ENCODE measurements at places on chromosomes 1 and 21.
A peak's percentile ranks its signal among the peaks of the same experiment; 100 is the strongest.

DNA sequence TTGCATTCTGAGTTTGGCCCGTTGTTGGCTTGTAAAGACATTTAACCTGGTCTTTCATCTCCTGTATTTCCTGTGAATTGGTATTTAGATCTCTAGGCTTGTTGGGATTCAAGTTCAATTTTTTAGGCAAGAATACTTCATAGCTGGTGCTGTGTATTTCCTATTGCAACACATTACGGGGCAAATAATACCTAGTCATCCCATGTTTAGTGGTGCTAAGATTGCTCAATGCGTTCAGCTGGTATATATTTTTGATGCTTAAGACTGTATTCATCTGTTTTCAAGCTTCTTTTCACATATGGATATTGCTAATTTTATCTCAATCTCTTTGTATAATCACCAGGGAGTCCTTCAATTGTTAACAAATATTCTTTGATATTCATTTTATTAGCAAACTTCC lies 87.5 kb upstream of the ZBTB18 start:
- DNase-seq: no peak

DNA sequence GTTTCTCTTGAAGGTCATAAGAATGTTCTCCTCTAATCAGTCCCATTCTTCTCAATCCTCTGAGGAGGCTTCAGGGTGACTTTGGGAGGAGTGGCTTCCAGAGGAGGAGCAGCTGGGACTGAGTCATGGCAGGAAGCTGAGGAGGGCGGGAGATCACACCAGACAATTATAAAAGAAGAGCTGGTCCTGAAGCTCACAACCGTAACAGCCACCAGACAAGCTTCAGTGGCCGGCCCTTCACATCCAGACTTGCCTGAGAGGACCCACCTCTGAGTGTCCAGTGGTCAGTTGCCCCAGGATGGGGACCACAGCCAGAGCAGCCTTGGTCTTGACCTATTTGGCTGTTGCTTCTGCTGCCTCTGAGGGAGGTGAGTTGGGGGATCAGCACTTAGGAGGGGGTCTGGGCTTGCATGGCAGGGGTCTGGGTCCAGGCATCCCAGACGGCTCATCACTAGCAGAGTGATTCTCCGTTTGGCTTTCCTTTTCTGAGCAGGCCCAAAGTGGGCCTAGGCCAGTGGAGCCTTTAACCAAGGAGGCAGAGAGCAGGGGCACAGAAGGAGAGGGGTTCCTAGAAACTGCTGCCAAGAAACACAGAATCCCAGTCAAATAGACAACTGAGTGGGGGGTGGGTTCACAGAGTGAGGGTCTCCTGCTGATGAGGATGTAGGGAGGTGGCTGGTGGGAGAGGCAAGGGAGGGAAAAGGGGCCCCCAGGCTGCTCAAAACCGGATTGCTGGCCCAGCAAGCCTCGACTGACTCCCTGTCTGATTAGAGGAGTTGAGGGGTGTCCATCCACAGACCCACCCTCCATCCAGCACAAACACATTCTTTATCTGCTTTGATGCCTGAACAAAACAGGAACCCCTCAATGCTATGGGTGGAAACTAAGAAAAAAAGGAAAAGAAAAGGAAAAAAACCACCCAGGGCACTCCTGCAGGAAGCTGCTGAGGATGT lies at the start of gene ECM1:
TSS of gene ECM1 (plus strand) at position 198 of the 953 bp plus-strand sequence. CDS start at position 299, 101 bp downstream.
- DNase-seq: no peak

- no peak for DNase-seq
Observed at GRCh38 chr1:4310396-4310923, 343.9 kb upstream of the AJAP1 start.

DNA sequence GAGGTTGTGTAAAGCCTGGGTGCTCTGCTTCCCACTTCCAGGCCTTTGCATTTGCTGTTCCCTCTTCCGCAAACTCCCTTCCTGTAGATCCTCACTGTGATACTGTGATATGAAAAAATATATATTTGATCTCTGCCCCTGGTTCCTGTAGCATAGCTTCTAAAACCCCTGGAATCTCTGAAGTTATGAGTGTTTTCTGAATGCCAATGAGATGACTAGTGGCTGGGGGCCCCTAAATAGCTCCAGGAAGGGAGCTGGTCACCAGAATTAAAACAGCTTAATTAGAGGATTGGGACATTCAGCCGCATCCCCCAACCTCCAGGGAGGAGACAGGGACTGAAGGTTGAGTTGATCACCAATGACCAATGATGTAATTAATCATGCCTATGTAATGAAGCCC lies 21.9 kb downstream of the DUSP10 start:
- no peak for DNase-seq

DNA sequence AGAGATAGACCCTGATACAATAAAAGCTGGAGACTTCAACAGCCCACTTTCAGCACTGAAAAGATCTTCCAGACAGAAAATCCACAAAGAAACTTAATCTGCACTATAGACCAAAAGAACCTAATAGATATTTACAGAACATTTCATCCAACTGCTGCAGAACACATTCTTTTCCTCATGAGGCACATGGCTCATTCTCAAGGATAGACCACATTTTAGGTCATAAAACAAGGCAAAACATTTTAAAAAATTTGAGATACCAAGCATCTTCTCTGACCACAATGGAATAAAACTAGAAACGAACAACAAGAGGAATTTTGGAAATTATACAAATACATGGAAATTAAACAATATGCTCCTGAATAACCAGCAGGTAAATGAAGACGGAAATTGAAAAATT lies 15.0 kb upstream of the IL20 start:
- no peak for DNase-seq

DNA sequence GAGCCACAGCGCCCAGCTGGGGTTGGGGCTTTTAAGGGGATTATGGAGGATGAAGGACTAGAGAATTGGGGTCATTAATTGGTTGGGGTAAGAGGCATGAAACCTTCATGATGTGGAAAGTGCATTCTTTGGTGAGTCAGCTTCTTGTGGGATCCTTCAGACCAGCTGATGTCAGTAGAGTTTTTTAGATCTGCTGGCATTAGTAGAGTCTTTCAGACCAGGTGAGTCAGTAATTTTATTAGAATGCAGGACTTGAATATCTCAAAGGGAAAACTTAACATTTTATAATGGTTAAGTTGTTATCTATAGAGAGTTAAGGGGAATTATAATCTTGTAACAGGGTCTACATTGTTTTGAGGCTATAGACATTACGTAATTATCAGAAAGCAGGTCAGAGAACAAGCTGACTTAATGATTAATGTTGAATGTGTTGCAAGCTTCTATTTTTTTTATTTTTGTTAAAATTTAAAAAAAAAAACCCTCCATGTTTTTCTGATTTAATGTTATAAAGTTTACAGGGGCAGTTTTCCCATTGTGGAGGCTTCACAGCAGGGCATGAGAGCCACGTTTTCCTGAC lies 160.9 kb upstream of the FMN2 start:
- DNase-seq: no peak

DNA sequence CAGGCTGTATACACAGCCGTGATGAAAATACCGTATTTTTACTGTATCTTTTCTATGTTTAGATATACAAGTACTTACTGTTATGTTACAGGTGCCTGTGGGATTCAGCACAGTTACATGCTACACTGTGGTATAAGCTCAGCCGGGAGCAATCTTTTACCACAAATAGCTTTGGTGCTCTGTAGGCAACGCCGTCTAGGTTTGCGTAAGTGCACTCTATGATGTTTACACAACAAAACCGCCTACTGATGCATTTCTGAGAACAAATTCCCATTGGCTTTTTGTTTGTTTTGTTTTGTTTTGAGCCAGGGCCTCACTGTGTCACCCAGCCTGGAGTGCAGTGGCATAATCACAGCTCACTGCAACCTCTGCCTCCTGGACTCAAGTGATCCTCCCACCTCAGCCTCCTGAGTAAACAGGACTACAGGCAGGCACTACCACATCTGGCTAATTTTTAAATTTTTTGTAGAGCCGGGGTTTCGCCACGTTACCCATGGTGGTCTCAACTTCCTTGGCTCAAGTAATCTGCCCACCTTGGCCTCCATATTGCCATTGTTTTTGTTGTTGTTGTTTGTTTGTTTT lies 81.0 kb downstream of the SCCPDH start:
- DNase-seq: no peak

GRCh38 chr1:223455470-223455869 lies 62.3 kb downstream of the CCDC185 start:
- DNase-seq: no peak

DNA sequence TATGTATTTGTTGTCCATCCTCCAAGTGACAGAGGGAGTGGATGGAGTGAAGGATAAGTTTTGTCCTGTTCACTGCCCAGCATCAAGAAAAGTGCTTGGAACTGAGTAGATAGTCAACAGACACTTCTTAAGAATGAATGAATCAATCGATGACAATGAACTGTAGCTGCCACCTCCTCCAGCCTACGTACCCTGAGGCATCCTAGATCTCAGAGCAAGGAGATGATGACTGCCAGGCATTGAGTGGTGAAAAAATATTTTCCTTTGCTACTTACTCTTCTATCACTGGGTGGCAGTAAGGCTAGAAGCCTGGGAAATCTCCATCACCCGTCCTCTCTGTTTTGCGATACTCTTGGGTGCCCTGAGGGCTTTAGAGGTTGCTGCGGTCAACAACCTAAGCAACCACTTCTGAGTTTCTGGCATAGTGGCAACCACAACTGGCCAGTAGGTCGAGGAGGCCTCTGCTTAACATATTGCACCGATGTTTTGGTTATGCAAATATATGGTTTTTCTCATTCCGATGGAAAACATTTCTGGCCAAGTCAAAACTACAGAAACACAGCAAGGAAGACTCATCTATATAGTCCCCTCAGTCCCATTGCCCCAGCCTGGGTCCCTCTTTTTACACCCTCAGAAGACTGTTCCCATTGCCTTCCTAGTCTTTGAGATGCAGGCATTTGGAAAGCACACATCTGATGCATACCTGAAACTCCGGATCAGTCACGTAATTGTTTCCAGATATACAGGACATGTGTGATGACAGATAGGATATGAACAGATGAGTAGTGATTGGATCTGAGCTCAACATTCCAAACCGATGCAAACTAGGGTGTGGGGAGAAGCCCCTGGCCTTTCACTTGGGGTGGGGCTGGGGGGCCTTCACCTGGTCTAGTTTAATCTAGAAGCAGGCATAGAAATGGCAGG lies 136.8 kb downstream of the RUNX1 start:
- DNase-seq: no peak

- no peak for DNase-seq
Observed at GRCh38 chr1:110786802-110787327, 86.1 kb upstream of the CD53 start.

DNA sequence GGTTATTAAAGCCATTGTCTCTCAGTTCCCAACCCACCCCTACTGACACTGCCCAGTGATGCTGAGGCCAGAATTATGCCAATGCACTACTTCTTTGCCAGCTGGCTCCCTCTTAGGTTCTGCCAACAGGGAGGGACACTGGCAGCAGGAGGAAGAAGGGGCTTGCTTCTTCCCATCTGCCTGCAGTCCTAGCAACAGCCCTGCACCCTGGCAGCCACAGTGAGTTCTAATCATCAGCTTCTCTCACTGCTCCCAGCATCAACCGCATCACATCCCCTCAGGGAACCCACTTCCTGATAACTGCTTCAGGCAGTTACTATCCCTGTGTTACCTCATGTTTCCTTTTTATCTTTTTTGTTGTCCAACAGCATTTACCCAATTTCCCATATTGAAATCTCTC lies 86.2 kb downstream of the UBR4 start:
- no peak for DNase-seq

DNA sequence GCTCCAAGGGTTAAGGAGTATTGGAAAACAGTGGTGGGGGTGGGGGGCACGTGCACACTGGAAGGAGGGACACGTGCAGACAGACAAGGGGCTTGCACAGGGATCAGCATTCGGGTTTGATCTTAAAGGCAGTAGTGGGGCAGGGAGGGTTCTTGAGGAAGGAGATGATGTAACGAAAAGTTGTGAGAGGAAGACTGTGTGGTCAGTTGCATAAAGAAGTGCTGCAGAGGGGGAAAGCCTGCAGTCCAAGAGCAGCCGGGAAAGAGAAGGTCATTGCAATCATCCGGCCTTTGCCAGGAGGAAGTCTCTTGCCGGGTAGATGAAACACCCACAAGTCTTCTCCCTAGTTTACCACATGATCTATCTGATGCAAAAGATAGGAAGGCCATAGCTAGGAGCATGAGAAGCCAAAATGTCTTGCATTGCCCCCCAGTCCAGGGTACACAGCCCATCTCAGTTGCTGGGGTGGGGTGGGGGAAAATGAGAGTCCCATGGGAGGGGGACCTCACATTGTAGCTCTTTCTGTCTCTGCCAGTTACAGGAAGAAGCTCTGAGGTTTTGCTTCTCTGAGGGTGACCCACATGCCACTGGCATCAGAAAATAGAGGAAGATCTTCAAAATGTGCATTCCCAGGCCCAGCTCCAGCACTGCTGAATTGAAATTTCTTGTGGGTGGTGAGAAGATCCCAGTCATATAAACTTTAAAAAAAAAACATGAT lies 202.5 kb upstream of the RAB4A start:
- peak; percentile 87 for DNase-seq

GRCh38 chr1:174657411-174657810 lies 209.6 kb downstream of the GPR52 start:
- no peak for DNase-seq

- DNase-seq: no peak
Observed at GRCh38 chr1:30526652-30527345, 196.6 kb downstream of the MATN1 start.

DNA sequence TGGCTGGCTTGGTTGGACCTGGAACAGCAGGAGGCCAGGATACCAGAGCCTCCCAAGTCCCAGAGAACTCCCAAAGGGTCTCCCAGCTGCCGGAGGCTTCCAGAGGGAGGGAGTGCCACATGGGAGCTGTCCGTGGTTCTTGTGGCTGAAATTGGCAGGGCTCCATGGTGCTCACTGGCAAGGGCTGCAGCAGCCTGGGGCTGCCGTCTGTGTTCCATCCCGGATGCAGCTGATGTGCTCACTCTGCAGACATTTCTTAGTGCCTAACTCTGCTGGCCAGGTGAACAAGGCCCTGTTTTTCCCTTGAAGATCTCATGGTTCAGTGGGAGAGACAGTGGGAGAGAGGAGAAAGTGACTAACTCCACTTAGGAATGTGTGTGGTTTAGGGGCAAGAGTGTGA lies 261.1 kb downstream of the CAMTA1 start:
- no peak for DNase-seq

DNA sequence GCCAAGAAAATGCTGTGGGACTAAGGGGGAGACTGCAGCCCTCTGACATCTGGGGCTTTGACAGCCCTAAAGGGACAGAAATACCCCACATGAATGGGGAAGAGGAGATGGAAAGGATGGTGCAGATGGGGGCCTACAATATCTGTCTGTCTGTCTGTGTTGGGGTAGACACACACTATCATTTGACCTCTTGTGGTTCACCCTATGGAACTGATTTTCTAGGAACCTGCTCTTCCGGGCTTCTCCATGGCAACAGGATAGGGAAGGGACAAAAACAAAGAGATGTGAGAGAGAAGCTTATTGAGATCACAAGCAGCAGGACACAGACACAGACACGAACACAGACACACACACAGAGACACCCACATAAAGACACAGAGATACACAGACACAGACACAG lies 17.1 kb downstream of the KIF21B start:
- DNase-seq: no peak

Data from SIG-M5 (cell line).